ENCODE measurements at places on chromosomes 4 and X. TPM values are rescaled to one million over a fixed set of nuclear protein-coding genes. Genes with fewer than 3 reads are reported as not detected.

DNA sequence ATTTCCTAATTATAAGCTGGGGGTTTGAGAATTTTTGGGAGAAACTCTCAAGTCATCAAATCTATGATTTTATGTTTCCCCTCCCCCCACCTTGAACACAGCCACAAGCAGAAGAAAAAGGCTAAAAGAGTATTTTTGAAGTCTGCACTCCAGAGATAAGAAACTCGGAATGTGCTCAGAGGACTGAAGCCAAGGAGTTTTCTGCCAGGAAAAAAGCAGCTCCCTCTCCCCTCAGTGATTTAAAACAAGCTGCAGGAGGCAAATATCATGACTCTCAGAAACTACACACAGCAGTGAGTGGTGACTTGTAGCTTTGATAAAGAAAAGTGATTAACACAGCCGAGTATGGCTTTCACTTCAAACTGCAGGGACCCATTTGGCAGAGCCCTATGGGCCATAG, 800.2 kb upstream of the FTHL17 start:
- DNase-seq, result no peak

GRCh38 chrX:31523884-31524536, 452.2 kb upstream of the FTHL17 start:
- DNase-seq, result no peak

GRCh38 chr4:156974264-156974663, 2.7 kb upstream of the PDGFC start:
- no peak for DNase-seq

GRCh38 chr4:179738822-179739221, 2296.6 kb upstream of the AGA start:
- DNase-seq, result no peak

STATH gene
- not detected for total RNA-seq

GRCh38 chr4:154399259-154399974, 92.2 kb downstream of the DCHS2 start:
- DNase-seq, result no peak

GRCh38 chr4:7416745-7417432, 17.8 kb downstream of the PSAPL1 start:
- DNase-seq, result no peak

- no peak for DNase-seq
Observed at GRCh38 chr4:151165205-151166000, 66.0 kb downstream of the RPS3A start.

RTL3 gene
- not detected for total RNA-seq

GRCh38 chrX:125203365-125203736, 116.3 kb upstream of the TEX13C start:
- DNase-seq, result no peak

GRXCR1 gene
- not detected for total RNA-seq

GRCh38 chr4:170854097-170854496, 764.3 kb upstream of the AADAT start:
- DNase-seq, result no peak

DNA sequence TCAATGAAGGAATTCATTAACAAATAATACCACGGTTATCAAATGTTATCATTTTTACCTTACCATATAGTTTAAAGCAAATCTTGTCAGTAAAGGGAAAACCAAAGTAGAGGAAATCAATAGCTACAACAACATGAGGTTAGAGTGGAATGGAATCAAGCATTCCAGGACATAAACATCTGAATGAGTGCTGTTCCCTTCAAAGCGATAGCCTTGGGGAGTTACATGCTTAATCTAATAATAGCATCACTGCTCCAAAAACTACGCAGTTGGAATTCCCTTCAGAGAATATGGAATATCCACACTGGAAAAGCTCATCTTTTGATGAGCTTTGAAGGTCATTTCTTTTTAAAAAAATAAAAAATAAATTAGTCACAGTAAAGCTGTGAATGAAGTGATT, 31.2 kb downstream of the PDE5A start:
- DNase-seq, result no peak

- no peak for DNase-seq
Observed at GRCh38 chr4:78767350-78767749, 8.8 kb upstream of the BMP2K start.

GAGE12J gene
- total RNA-seq, result not detected

RWDD4 gene
- total RNA-seq, result 25.5 TPM

TCEAL6 gene
- total RNA-seq, result not detected

- no peak for DNase-seq
Observed at GRCh38 chr4:137647375-137647774, 115.1 kb upstream of the PCDH18 start.

DNA sequence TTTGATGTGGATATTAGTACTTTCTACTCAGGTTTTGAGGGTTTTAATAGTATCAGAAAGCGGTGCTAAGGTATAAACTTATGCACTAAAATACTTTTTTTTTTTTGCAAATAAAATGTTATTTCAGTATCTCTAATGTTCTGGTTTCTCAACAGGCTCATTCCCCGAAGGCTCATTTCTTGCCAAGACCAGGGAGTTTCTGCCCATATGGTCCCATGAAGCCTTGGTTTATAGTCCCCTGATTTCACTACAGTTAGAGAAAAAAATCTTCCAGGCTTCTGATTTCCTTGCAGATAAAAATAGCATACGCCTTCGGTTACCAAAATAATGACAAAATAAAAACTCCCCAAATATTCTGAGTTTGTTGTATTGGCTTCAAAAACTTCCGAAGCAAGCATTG, 814.2 kb upstream of the PABPC4L start:
- no peak for DNase-seq

XAGE2 gene
- not detected for total RNA-seq

USP17L10 gene
- not detected for total RNA-seq

GRCh38 chrX:65575022-65575421, 40.4 kb upstream of the LAS1L start:
- DNase-seq, result peak; percentile 34

GRCh38 chrX:45385757-45386156, 185.1 kb upstream of the DIPK2B start:
- no peak for DNase-seq

DNA sequence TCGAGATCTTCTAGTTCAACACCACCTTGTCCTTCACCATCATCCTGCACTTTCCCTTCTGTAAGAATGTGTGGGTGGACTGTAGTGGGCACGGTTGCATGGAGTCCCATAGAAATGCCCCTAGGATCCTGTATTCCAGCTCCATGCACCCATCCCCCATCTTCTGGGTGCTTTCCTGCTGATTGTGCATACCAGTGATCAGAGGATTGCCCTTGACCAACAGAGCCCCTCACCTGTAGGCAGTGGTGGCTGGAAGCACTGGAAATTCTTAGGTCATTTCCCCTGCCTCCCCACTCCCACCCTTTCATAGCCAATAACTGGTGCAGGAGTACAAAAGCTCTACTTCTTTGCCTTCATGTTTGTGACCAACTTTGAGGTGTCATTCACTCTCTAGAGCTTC, 213.4 kb upstream of the ARSJ start:
- no peak for DNase-seq

ADGRG4 gene
- total RNA-seq, result not detected

GRCh38 chr4:138392751-138393308, 150.7 kb upstream of the SLC7A11 start:
- DNase-seq, result no peak

COL25A1 gene
- total RNA-seq, result 0.03 TPM

DNA sequence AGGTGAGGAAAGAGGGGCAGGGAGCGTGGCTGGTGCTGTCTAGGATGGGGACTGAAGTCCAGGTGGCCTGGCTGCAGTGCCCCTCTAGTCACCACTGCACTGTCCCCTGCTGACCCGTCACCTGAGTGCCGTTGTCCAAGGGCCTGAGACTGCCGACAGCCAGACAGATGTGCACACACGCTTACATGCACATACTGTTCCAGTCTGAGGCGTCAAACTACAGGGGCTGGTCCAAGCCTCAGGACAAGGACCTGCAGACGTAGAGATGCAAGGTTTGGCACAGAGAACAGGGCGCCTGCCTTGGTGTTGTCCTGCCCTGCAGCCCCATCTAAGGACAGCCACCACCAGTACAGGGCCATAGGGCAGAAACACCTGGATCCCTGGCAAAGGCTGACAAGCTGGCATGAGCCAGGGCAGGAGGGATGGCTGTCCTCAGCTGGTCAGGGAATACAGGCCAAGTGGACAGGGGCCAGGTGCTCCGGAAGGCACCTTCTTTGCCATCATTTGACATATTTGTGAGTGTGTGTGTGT, 1.7 kb downstream of the SLC2A9 start:
- DNase-seq, result no peak

DNA sequence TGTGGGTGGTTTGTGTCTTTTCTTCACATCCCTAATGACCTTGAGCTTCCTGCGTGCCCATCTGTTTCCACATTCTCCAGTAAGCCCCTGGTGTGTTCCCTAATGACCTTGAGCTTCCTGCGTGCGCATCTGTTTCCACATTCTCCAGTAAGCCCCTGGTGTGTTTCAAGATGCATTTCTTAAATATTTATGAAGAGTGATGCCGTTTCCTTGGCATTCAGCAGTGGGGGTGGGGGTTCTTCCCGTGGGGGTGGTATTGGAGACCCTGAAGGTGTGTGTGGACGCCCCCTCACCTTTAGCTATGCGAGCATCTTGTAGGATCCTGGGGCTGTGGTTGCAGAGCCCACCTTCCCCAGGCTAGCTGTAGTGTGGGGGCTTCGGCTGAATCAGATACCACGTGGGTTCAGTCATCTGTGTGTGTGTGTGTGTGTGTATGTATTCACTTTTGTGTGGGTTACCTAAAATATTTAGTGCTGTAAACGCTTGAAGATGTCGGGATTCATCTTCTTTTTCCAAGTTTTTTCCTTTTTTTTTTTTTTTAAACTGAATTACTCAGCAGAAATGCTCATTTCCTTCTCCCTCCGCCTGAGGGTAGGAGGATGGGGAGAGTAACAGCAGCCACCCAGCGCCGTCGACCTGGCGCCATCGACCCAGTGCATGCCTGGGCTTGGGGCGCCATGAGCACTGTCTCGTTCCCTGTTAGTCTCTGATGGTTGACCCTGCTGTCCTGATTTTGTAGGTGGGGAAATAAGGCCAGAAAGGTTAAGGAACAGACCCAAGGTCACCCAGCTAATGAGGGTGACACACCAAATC, 9.9 kb downstream of the NSG1 start:
- DNase-seq, result peak; percentile 16

PCYT1B gene
- total RNA-seq, result 2.2 TPM

PARM1 gene
- total RNA-seq, result 0.07 TPM

Data from foreskin keratinocyte (primary cell).